ENCODE measurements at places on chromosomes 12 and 14. TPM values are rescaled to one million over a fixed set of nuclear protein-coding genes. Genes with fewer than 3 reads are reported as not detected.

Gene ZDHHC22
- total RNA-seq: not detected

Gene MUCL1
- total RNA-seq: not detected

Gene FOXA1
- not detected for total RNA-seq

Gene MON2
- 48.7 TPM for total RNA-seq

Gene PIGH
- total RNA-seq: 17.4 TPM

Gene COX8C
- total RNA-seq: not detected

Gene CPNE6
- total RNA-seq: not detected

Gene NOVA1
- not detected for total RNA-seq

Gene IFT81
- total RNA-seq: 2.9 TPM

Gene HOXC4
- total RNA-seq: not detected

Gene TMTC1
- not detected for total RNA-seq

Gene POU6F1
- 6.3 TPM for total RNA-seq

All from activated CD4-positive, alpha-beta T cell treated with anti-CD3 and anti-CD28 coated beads, Interleukin-2, amount 10 ng/mL, durations not matched to agents 7 days and 5 days (primary cell).